Activated T-helper 1 cell treated with anti-CD3 and anti-CD28 coated beads, Interleukin-12 subunit alpha, Interleukin-12 subunit beta, Interleukin-2, Interleukin-4 antibody, amounts not matched to agents 30 ng/mL and 10 ng/mL and 1 ng/mL, durations not matched to agents 14 hours and 24 hours and 36 hours (primary cell): ENCODE measurements at places on chromosomes 5 and 9. TPM values are rescaled to one million over a fixed set of nuclear protein-coding genes. Genes with fewer than 3 reads are reported as not detected.

GRCh38 chr9:72947984-72948465 lies 4.8 kb downstream of the ALDH1A1 start:
- DNase-seq, result no peak

DNA sequence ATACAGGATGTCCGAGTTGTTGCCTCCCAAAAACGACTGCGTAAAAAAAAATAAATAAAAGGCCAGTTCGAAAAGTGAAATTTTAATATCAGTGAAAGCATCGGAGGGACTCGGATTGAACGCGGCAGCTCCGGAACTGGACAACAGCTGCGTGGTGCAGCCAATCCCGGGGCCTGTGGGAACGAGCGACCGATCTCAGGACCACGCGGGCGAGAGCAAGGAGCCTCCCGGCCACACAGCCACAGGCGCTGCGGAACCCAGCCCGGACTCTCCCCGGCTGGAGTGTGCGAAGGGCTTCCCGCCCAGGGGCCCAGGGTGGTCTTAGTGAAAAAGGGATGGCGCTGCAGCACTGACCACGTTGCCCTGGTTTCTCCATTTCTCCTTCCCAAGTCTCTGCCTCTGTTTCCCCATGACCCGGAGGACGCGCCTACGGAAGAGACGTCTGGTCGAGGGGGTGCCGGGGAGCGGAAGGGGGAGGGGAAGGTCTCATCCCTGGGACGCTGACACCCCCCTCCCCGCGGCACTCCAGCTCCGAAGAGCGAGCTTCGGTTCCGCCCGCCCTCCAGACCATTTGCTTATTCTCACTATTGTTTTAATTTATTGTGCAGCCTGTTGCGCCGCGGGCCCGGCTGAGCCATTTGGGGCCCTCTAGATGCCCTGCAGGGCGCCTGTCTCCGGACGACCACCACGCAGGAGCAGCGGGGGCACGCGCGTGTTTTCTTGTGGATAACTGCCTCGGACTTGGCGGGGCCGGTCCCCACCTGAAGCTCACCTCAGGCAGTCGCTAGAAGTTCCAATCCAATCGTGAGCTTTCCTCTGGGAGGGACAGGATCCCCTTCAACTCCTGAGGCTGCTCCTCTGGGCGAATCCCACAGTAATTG lies 303.0 kb downstream of the PARP8 start:
- no peak for DNase-seq

DNA sequence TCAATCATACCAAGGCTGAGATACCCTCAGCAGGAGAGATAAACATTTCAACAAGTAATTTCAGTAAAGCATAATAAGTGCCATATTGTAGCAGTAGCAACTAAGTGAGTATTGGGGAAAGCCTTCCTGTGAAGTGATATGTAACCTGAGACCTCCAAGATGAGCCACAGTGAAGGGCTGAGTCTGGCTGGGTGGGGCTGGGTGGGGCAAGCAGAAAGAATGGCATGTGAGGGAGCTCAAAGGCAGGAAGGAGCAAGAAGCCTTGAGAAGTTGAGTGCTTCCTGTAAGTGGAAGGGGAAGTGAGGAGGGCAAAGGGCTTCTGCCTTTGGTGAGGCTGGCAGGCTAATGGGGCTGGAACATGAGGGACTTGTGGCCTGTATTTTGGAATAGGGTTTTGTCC lies 19.7 kb upstream of the ASTN2 start:
- no peak for DNase-seq

DNA sequence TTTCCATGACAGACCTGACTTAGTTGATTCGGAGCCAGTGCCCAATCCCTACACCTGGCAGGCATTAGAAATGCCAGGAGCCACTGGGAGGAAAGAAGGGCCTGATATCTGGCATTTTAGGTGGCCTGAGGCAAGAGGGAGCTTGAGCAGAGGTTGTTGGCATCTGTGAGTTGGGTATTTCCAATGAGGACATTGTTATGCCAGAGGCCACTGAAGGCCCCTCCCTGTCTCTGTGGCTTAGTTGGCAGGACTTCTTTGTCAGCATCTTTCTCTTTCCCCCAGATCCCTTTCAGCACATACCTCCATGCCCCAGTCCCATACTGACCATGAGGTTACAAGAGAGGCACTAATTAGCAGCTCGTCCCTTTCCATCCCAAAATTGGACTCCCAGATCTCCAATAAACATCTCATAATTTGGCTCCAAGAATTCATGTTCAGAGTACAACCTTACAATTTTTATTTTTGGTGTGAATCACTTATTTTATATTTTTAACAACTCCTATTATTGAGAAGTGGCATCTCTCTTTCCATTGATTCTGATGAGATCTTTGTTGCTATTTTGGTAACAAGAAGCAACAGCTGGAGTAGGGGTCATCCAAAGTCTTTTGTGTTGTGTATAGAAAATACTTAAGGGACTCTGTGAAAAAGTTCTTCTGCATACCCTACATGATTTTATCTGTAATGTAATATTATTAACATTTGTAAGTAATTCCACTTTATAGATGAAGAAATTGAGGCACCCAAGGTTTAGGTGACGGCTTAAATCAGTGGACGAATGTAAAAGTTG lies 68.6 kb upstream of the MAP3K1 start:
- DNase-seq, result no peak

DNA sequence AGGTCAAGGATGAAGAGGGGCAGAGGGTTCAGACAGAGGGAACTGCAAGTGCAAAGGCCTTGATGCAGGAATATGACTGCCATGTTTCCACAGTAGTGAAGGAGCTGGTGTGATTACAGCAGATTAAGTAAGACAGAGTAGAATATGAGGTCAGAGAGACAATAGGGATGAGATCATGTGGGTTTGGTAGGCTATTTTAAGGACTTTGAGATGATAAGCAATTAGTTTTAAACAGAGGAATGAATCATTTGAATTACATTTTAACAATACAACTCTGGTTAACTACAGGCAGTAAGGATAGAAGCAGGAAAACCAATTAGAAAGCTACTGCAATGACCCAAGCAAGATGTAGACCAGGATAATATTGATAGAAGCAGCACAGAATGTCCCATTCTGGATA lies 7.7 kb downstream of the CENPK start:
- DNase-seq, result no peak

PTTG1 gene
- total RNA-seq, result 69.9 and 75.5 TPM in 2 replicates

TUT7 gene
- total RNA-seq, result 44.1 and 44.5 TPM in 2 replicates

GRCh38 chr5:170570476-170570875 lies 66.7 kb downstream of the KCNIP1 start:
- no peak for DNase-seq

DNA sequence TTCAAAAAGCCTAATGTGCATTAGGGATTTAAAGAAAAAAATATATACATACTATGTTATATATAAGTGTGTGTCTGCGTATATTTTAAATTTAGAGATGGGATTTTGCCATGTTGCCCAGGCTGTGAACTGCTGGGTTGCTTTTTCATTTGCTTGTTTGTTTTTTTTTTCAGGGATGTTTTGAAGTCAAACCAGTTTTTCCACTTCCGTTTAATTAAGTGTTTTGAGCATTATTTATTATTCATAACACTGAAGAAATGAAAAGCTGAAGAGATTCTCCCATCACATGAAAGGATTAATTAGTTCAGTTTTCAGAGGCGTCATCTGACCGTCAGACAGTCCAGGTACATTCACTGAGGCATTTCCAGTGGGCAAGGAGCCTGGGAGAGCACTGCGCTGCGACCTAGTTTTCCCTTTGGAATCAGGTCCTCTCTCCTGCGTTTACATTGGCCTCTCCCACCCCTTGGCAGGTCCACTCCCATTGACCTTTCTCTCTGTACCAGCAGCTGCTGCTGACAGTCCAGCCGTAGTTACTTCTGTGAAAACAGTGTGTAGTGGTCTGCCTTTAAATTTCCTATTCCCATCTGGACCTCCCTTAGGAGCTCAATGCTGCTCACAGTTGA lies 26.0 kb downstream of the ARRDC3 start:
- no peak for DNase-seq

DNA sequence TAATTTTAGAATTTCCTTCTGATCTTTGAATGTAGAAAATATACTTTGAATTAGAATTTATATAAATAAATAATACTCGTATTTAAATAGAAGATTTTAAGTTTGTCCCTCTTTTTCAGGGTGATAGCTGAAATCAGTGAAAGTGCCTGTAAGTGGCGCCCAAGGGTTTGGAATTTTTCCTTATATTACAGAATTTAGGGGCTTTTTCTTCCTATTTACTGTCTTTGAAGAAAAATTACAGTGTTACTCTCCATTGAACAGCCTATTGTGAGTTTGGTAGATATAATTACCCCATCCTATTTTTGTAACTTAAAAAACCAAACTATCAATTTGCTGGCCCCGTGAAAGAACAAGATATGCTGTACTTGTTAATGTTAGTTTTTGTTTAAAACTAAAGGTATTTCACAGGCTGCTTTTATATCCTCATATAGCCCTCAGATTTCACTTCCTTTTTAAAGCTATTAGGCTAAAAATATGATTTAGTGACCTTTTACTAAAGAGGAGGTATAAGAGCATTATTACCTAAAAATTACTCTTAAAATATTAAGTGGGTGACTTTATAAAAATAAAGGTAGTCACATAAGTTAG lies 3.2 kb downstream of the MAP3K1 start:
- no peak for DNase-seq

DNA sequence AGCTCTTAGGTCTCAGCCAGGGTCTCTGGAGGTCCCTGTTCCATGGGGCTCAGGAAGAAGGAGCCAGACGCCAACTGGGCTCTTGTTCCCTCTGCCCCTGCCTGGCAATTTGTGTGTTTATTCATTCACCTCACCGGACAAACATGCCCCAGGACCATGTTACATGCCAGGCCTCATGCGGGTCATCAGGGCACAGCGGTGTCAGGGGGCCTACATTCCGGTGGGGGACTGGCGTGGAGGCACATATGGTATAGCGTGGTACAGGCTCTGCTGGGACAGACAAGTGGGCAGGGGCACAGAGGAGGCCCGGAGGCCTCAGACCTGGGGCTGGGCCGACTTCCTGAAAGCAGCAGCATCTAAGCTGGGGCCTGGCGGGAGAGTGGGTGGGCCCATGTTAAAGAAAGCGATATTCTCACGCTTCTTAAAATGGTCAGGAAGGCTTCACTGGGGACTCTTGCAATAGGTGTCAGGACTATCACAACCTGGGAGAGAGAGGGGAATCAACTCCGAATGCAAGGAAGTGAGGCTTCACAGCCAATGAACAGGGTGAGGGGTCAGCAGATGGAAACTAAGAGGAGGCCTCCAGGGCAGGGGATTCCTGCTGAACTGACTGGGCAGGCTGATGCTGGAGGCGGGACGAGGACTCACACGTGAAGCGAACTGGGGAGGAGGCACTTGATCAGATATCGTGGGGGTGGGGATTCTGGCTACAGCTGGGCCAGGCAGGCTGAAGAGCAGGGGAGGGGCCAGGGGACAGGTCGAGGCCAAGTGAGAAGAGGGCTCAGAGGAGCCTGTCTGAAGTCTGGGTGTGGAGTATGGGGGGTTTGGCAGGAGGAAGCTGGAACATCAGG lies 41.9 kb downstream of the NCS1 start:
- no peak for DNase-seq

- no peak for DNase-seq
Measured at GRCh38 chr9:18907927-18908625, 124.9 kb downstream of the SAXO1 start.

DNA sequence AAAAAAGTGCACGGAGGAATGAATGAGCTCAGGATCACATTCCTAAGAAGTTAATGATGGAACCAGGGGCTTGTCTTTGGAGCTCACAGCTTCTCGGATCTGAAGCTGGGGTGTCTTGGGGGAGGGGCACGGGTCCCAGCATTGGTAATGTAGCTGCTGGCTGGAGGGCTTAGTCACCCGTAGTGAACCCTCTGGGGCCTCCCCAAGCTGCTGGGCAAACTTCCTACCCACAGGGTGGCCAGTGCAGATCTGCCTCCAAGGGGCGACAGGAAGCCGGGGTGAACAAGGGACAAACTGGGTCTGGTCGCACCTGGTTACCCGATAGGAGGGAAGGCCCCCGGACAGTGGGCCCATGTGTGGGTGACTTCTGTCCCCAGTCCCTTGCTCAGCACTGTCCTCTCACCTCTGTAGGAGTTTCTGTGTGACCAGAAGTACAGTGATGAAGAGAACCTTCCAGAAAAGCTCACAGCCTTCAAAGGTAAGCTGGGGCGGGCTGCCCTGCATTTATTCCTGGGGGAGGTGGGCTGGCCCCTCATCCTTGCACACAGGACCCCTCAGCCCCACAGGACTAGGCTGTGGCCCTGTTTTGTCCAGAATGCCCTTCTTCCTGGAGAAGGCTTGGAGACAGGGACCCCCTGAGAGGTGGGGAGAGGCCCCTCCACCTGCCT lies 14.1 kb upstream of the NUP214 start:
- no peak for DNase-seq

DNA sequence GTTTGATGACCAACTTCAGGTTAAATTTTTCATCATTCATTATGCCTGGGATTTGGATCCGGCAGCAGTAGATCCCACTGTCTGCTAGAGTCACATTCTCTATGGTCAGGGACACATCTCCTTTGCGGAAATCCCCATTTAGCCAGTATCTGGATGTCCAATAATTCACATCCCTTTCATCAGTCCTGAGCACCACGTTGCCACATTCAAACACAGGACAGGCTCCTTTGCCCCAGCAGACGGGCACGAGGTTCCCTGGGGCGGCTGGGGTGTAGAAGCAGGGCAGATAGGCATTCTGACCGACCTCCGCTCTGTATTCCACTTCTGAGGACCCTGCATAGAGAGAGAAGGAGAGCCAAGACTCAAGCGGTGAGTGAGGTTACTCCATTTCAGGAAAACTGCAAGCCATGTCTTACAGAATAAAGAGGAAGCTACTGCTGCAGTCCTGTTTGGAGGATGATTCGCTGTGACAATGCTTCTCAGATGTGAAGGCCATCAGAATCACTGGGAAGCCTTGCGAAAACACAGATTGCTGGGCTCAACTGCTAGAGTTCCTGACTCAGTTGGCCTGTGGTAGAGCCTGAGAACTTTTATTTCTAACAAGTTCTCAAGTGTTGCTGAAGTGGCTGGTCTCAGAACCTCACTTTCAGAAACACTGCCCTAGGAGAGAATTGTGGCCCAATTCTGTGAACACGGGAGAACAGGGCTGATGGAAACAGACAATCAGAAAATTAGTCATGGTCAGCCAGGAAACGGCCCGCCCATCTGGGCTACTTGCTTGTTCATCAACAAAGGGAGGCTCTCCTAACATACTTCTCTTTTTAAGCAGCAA lies 2.0 kb downstream of the HAVCR2 start:
- no peak for DNase-seq

DNA sequence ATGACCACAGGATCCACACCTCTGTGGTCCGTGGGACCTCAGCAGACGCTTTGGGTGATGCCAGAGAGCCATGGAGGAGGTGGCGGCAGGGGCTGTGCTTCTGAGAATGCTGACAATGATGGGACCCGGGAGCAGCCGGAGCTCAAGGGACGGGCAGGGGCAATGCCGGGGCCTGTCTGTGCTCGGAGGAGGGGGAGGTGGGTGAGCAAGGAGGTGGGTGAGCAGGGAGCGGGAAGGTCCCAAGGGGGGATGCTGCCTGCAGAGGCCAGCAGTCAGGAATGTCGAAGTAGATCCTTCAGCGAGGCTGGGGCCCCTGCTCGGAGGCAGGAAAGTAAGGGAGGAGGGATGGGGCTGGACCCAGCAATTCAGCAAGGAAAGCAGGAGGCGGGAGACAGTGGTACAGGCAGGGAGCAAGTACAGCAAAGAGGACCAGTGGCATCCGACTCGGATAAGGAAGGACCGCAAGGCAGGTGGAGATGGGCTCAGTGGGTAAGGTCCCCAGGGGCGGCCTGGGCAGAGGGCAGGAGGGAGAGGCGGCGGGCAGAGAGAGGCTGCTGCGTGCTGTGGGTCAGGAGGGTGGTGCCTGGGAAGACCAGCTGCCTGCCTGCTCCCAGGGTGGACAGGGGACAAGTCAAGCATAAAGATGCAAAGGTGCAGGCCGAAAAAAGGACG lies 49.0 kb downstream of the ADAMTS2 start:
- no peak for DNase-seq
